ENCODE measurements at places on chromosomes 1 and 21.

DNA sequence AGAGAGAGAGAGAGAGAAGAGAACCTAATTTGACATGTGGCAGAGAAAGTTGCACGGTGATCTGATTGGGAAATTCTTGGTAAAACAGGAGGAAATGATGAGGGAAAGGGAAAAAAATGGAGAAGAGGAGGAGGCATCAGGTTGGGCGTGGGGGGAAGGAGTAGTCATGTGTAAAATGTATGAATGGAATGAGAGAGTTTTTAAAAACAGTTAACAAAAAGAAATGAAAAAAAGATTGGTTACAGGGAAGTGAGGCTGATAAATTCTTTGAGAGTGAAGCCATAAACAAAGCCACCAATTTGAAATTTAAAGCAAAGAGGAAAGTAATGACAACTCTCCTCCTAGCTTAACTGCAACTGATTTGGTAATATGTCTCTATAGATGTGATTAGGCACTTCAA lies 409.2 kb downstream of the USH2A start:
- no peak for DNase-seq

- no peak for DNase-seq
These were observed 260.8 kb downstream of the SPATA17 start for GRCh38 chr1:217891966-217892365.

DNA sequence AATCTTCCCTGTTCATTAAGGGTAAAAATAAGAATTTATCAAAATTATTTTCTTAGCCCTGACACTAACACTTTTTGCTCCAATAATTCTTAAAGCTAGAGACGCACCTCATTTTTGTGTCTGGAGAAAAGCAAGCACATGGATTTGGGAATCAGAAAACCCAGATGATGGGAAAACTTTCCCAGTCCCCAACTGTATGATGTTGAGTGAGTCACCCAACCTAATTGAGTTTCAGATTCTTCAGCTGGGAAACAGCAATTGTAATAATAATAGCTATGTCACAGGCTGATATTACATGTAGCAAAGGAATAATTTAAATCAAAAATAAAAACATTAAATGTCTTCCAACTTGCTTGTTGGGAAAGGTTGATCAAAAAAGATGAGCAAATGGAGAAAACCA lies 159.0 kb downstream of the MIS18A start:
- no peak for DNase-seq

DNA sequence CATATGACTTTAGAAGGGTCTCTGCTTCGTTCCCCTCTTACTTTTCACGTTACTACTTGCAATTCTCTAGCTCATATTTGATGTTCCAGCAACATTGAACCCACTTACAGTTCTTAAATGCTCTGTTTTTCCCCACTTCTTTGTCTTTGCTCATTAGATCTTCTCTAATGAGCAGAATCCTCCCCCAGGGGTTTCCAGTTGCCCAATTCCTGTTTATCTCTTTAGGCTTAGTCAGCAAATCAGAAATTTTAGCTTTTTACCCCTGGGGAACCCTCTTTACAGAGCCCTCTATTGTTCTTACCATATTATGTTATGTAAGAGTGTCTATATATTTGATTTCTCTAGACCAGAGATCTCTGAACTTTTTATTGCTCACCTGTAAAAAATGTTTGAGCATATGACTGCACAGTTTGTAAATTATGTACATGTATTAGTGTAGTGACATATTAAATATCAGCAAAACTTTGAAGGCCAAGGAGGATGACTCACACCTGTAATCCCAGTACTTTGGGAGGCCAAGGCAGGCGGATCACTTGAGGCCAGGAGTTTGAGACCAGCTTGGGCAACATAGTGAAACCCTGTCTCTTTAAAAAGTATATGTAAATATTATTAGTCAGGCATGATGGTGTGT lies 71.4 kb downstream of the FNBP1L start:
- no peak for DNase-seq

DNA sequence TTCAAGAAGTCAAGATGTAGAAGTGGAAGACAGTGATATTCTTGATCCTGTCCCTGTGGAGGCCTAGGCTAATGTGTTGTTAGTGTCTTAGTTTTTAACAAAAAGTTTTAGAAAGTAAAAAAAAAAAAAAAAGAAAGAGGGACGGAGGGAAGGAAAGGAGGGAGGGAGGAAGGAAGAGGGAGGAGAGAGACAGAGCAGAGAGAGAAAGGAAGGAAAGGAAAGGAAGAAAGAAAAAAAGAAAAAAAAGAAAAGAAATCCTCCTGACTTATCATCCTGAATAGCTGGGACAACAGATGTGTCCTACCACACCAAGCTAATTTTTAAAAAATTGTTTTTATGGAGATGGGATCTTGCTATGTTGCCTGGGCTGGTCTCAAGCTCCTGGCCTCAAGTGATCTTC lies 24.6 kb downstream of the PHACTR4 start:
- DNase-seq: no peak

All from LNCaP clone FGC (cell line).